DMS153 (cell line): ENCODE measurements at places on chromosomes 7 and 10.

GRCh38 chr10:81216949-81217348 lies 658.0 kb upstream of the NRG3 start:
- DNase-seq = no peak

- peak; percentile 38 for DNase-seq
Observed at GRCh38 chr7:29917641-29918040, 72.0 kb downstream of the SCRN1 start.

DNA sequence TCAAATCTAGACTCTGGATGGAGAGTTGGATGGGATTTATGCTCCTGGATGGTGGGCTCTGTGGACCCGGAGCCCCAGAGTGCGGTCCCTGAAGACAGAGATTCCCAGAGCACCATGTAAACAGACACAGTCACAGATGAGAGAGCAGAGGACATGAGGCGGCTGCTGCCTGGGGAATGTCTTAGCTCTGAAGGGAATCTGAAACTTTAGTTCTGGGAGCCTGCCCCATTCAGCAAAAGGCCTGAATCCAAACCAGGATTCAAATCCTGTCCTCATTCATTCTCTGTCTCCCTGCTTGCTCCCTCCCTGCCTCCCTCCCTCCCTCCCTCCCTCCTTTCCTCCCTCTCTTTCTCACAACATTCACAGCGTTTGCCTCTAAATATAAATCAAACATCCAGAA lies 49.5 kb upstream of the CALD1 start:
- no peak for DNase-seq

DNA sequence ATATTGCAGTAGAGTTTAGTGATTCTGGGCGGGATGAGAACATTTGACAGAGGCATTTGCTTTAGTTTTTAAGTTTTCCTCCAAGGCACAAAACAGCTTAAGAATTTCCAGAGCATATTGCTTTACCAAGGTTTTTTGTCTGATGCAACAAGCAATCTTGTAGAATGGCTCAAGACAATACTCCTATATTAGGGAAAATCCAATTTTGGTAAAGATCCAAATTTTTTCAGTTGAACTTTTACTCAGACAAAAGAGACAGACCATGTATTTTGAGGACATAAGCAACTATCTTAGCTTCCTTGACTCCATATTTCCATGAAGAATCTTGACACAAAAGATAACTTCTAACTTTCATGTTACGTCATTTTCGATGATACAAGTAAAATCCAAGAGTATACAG lies 92.3 kb upstream of the NANOS1 start:
- no peak for DNase-seq

GRCh38 chr10:43699516-43699915 lies 50.8 kb upstream of the ZNF32 start:
- no peak for DNase-seq

GRCh38 chr7:16169537-16169936 lies 251.8 kb downstream of the CRPPA start:
- DNase-seq = no peak

- DNase-seq = no peak
Observed at GRCh38 chr10:117956972-117957371, 89.8 kb downstream of the RAB11FIP2 start.

DNA sequence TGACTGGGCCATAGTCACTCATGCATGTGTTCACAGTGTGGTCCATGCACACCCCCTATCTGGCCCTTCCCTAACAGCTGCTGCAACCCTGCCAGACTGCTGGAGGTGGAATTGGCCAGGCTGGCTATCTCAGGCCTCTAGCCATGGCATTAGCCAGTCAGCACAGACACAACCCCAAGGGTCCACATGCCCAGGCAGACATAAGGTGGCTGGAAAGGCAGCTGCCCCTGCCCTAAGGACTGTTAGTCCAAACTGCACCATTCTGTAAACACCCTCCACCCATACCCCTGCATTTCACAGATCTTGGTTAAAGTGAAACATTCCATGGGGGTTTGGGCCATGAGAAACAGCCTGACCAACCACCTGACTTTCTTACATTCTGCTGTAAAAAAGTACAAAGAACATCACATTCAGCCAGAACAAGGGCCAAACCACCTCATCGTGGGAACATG lies 137.4 kb upstream of the KCNMA1 start:
- no peak for DNase-seq

- peak; percentile 6 for DNase-seq
Observed at GRCh38 chr10:88437411-88437810, 145.7 kb downstream of the RNLS start.

GRCh38 chr10:116143673-116144222 lies 129.3 kb downstream of the GFRA1 start:
- DNase-seq = no peak

DNA sequence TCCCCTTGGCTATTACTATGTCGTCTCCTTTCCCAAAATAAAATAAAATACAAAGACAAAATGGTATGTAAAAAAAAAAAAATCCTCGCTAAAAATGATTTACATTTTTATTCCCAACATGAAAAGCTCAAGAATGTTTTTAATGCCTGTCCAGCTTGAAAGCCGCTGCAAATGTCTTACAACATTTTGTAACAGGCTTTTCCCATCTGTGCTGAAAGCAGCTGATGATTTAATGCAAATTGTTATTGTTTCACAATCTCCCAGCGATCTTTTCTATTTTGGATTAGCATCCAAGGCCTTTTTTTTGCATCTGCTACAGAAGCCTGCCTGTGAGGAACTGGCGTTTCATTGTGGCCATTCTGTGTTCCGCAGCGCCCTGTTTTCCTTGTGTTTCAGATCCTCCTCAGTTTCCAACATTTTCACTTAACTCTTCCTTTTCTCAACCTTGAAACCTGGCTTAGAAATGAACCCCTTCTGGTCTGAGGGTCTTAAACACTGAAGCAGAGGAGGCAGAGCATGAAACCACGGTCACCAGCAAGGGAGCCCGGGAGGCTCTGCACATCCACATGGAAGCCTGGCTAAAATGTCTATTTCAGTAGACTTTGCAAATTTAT lies 712.1 kb downstream of the PARD3 start:
- no peak for DNase-seq

GRCh38 chr10:75426880-75427279 lies 4.5 kb upstream of the LRMDA start:
- no peak for DNase-seq
